ENCODE measurements at places on chromosomes 11 and 22.

DNA sequence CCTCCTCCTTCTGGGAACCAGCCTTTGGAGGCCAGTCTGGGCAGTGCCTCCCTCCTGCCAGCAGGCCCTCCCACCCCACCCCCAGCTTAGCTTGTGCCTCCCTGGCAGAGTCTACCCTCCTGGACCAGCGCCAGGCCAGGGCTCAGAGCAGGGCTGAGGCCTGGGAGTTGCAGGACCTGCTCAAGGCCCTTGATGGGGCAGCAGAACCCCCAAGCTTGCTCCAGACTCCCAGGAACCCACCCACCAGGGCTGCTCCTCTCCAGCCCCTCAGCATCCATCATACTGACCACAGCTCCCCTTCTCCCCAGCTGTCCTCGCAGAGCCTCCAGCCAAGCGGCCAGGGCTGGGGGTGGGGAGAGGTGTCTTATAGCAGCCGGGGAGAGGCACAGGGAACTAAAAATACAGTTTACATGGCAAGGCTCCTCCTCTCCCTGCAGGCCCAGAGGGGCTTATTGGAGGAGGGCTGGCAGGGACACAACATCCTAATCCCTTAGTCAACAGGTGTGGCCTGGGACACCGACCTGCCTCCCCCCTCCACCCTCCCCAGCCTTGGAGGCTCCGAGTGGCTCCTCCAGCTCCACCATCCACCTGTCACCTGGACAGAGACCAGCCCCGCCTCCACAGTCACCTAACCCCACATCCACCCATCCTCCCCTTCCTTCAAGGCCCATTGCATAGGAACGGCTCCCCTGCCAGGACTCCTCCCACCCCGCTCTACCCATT lies 5.2 kb upstream of the MB start:
- no peak for DNase-seq

DNA sequence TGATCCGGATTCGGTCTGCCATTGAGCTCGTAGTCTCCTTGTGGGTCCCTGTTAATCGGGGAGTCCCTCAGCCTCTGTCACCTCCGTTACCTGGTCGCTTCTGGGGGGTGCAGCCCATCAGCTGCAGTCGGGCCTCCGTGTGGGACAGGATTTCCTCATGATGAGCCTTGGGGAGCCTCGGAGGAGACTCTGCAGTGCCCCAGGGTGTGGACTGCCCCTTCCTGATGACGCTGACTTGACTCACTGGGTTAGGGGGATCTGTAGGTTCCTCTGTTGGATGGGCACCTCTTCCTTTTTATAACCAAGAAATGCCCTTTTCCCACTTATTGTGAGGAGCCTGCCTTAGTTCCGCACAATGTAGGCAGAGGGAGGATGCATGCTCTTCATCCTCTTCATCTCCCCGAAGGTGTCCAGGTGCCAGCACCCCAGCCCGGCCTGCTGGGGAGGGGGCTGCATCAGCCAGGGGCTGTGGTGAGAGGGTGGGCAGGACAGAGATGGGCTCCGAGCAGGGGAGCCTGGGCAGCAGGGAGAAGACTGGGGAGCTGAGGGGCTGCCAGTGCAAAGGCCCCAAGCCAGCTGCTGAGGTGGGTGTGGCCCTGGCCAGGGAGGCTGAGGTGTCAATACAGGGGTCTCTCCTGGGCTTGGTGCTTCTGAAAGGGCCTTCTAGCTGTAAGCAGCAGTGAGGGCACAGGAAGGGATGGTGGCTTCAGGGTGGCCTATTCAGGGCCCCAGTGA lies 13.5 kb upstream of the TTLL8 start:
- DNase-seq: no peak

DNA sequence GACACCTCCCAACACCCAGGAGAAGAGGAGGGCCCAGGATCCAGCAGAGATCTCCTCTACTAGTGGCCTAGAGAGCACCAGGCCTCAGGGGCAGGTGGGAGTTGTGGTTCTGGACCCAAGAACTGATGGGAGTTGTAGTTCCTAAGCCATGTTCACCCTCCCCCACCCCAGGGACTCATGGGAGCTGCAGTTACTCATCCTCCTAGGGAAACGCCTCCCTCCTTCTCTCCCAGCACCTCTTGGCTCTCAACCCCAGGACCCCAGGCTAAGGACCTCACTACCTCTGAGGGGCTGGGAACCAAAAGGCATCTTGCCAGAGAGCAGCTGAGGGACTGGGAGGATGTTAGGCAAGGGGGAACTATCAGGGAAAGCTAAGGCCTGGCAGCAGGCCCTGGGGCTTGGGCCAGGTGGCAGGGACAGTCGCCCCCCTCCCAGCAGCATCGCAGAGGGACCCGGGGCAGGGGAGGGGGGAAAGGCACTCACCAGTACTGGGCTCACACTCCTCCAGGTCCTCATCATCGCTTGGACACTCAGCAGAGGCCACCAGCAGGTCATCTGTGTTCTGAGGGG lies 28.9 kb downstream of the SLC22A12 start:
- DNase-seq: no peak

- no peak for DNase-seq
Measured at GRCh38 chr22:43818981-43819380, 6.9 kb upstream of the EFCAB6 start.

DNA sequence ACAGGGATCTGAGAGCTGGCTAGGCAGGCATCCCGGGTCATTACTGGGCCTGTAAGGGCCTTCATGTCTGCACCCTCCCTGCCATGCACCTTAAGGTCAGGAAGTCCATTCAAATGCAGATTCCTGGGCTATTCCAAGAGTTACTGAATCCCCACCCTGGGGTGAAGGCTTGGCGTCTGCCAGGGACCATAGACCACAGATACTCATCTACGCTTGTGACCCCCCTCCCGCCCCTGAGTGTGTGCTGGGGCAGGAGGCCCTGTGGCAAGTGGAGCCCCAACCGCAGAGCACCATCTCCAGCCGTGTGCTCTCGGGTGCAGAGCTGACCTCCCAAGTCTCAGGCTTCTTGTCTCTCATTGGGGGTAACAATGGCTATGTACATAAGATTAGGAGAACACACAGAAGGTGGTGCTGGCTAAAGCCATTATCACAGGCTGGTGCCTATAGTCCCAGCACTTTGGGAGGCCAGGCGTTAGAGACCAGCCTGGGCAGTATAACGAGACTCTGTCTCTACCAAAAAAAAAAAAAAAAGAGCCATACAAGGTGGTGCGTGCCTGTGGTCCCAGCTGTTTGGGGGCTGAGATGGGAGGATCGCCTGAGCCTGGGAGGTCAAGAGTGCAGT lies 19.1 kb upstream of the KCNQ1OT1 start:
- DNase-seq: no peak

- DNase-seq: no peak
Measured at GRCh38 chr11:111913997-111914396, 1.5 kb downstream of the HSPB2 start.

GRCh38 chr11:82832983-82833382 lies 67.2 kb downstream of the PRCP start:
- DNase-seq: no peak

DNA sequence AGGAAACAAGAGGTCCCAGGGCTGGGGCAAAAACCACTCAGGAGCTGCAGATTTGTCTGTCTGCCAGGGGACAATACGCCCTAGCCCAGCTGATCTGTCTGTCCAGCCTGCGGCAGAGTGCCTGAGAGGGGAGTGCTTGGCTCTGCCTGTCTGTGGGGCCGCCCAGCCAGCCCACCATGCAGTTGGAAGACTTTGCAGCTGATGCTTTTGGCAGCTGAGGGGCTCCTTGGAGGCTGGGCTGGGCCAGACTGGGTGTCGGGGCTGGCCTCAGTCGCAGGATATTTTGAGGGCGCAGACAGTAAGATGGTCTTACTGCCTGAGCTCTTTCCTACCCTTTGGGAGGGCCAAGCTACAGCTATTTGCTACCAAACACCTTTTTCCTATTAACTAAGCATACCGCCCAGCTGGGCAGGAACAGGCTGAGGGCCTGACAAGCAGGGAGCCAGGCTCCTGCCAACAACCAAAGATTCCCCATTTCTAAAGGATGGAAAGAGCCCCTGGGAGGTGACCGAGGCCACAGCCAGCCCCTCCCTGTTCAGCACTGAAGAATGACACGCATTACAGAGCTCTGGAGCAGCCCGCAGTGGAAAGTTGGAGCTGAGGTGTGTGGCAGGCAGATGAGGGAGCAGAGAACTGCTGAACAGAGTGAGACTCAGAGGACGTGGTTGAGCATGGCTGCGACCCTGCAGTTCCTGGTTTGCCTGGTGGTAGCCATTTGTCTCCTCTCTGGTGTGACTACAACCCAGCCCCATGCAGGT lies at the start of gene FAM180B:
FAM180B (plus strand) TSS at position 581 of the 758 bp plus-strand sequence; CDS start at position 672, 91 bp downstream.
- DNase-seq: no peak

DNA sequence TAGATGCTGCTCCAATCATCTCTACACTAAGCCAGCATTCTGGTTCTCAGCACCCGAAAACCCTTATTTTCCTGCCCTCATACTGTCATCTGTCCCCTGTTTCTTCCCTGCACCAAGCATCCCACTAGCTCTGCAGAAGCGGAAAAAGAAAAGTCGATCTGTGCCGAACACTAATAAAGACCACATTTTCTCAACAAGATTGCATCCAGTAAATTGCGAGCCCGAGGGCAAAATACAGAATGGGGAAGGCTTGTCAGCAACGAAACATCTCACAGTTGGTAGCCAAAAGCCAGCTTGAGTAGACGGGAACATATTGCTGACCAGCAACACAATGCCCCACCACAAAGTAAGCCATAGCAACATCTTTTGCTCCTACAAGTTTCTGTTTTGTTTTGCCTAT lies 227.4 kb downstream of the CADM1 start:
- no peak for DNase-seq

DNA sequence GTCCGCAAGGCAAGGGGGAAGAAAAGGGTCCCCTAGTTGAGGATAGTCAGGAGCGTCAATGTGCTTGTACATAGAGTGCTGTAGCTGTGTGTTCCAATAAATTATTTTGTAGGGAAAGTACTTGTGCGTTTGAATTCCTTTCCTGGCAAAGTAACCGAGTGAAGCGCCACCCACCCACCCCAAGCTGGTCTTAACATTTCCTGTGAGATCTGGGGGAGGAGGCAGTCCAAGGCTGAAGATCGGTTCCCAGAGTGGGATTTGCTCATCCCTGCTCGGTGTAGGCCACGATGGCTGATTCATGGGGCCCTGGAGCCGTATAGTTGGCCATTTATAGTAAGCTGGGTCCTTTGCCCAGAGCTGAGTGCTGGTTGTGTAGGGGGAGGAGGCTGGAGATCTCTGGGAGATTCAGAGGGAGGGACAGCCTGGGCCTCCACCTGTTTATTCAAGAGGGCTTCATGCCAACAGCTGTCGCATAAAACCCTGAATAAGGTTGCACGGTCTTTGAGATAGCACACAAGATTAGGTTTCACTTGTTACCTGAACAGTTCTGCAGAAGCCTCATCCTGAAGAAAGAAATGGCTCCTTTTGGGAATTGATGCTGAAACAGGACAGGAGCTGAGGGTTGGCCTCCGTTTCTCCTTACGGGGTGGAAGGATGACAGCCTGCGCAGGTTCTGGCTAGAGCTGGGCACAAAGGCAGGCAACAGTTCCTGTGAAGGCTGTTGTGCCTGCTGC lies 2.4 kb downstream of the ATF4 start:
- DNase-seq: no peak

DNA sequence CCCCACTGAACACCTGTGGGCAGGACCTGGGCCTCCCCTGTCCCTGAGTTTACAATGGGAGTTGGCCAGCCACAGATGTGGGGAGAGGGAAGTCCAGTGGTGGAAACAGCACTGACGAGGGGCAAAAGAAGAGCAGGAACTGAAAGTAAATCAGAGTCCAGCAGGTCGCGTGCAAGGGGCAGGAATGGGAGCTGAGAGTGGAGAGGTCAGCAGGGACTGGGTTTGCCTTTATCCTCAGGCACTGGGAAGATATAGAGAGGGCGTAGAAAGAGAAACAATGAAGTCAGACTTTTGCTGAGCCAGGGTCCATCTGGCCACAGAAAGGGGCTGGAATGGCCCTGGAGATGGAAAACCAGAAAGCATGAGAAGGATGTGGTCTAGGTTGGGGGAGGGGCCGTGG lies 8.5 kb downstream of the P2RY6 start:
- no peak for DNase-seq

DNA sequence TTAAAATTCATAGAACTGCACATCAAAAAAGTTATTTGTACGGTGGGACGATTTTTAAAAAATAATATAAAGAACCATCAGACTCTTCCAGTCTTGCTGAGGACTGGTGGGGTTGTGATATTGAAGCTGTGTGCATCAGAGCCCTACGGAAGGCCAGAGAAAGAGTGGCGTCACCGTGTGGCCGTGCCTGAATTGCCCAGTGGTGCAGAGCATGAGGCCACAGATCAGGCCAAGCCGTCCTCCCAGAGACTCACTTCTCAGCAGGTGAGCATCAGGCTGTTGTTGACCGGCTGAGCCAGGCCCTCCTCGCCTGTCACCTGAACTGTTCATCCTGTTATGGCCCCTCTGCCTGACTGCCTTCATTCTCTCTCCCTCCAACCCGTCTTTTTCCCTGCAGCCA lies 1013.9 kb downstream of the TBC1D22A start:
- no peak for DNase-seq

DNA sequence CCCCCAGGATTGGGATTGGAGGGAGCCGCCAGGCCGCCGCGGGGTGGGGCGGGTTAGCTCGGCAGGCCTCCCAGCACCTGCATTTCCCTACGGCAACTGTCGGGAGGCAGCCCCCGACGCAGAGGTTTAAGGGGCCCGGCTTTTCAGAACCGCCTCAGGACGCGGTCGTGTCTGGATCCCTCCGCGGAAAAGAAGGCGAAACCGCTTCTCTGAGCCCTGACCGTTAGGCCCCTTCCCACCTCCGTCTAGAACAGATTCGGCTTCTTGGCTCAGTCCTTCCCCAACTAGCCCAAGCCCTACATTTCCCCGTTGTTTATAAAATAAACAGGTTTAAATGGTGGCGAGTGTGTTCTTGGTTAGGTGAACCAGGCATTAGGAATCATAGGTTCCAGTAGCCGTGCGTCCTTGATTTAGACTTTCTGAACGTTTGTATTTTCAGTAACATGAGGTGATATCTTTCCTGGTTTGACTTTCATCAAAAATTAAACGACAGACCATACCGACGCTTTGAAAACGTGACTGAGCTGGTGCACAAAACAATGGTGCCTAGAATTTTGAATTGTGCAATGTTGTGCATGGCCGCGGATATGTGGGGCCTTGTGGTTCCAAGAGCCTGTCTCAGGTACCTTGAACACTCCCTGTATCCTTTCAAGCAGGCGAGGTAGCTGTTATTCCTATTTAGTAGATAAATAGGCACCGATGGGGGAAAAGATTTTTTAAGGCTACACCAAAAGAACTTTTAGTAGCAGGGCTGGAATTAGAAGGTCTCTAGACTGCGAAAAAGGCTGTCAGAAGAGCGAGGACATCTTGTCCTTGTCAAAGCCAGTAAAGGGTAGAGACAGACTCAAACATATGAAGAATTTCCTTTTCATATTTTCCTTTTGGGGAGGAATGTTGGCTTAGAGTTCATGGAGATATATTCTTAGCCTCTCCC lies 1.2 kb upstream of the HSPA8 start:
- DNase-seq: no peak

GRCh38 chr22:38129021-38129420 lies 18.5 kb upstream of the BAIAP2L2 start:
- no peak for DNase-seq

GRCh38 chr22:47125603-47126002 lies 363.2 kb downstream of the TBC1D22A start:
- no peak for DNase-seq

DNA sequence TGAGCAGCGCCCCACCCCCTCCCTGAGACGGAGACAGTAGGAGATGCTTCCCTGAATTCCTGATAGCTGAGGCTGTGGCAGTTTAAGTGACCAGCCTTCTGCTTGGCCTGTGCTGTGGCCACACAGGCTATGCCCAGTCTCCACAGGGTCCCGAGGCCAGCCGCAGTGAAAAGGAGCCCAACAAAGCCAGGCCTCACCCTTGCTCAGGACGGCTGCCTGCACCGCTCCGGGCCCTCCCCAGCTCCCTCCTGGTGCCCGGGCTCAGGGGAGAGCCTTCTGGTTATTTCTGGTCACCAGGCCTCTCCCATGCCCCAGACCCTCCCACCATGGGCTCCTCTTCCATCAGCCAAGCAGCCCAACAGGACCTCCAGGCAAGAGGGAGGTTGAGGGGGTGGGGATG lies 28.8 kb downstream of the LRRC10B start:
- DNase-seq: no peak
